ENCODE measurements at places on chromosomes 5 and 9.

DNA sequence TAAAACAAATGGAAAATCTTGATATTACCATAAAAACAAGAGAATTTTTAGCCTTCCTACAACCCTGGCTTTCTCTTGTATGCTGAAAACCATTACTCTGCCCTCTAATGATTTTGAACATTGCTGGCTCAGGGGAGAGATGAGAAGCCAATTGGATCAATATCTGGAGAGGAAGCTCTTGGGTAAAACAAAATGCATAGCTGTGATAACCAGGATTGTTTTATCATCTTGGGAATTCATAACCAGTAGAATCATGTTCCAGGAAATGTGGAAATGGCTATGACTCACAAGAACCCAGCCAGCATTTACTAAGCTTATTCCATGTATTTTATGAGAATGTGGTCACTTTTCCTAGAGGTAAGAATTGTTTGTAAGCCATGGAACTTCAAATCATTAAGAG, 51.1 kb upstream of the CTNND2 start:
- no peak for DNase-seq

GRCh38 chr9:89036383-89036782, 45.1 kb downstream of the S1PR3 start:
- peak; percentile 70 for DNase-seq

- no peak for DNase-seq
These were observed 283.3 kb upstream of the TUT7 start for GRCh38 chr9:86637515-86637914.

- DNase-seq, result no peak
These were observed 292.4 kb downstream of the ZNF608 start for GRCh38 chr5:124454081-124454480.

DNA sequence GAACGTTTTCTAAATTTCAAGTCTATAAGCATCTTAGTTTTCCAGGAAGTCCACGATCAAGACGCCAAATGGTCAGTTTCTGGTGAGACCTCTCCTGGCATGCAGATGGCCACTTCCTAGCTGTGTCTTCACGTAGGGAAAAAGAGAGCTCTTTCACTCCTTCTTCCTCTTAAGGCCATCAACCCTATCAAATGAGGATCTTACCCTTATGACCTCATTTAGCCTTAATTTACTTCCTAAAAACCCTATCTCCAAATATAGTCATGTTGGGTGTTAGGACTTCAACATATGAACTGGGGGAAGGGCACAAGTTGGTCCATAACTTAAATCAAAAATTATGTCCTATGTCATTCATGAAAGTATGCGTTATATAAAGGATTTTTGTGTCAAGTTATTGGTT, 229.5 kb downstream of the ARL15 start:
- DNase-seq, result peak; percentile 94

DNA sequence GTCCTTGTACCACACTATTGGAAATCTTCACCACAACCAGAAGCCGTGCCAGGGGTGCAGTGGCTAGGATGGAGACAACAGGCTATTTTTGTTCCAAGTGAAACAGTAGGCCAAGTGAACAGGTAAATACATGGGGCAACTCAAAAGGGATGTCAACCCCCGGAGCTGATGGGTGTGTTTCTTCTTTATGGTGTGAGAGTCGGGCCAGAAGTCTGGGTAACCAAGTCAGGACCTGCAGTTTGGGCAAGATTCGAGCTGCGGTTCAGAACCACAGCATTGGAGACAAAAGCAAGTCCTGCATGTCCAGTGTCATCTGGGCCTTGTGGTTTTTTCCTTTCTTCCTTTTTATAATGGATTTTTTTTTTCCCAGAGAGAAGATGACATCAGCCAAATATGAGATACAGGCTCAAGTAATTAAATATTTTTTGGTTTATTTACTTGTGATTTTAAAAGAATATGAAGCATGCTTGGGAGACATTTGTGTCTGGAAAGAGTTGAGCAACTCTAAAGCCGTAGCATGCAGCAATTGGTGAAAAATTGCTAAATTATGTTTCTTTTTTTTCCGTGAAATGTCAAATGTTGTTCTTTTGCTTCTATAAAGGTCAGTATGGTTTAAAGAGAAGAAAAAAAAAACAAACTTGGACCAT, 261.6 kb downstream of the ARRDC3 start:
- DNase-seq, result no peak

- DNase-seq, result no peak
These were observed 599.7 kb downstream of the CAAP1 start for GRCh38 chr9:26292943-26293342.

- peak; percentile 90 for DNase-seq
These were observed 27.3 kb upstream of the TRIM14 start for GRCh38 chr9:98146101-98146991.

DNA sequence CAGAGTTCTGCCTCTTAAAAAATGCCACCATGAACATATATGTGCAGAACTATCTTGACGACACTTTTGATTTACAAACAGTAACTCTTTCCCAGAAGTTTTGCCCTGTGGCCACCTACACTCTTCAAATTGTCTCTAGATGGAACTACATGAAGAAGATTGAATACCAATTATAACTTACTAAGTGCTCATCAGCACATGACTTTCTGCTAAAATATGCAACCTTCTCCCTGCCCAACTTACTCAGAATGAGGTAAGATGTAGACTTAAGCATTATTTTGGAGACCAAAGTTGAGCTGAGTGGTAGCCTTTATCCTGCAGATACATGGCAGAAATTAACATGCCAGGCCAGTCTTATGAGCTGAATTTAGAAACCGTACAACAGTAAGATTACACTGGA, 105.4 kb downstream of the SEMA5A start:
- no peak for DNase-seq

DNA sequence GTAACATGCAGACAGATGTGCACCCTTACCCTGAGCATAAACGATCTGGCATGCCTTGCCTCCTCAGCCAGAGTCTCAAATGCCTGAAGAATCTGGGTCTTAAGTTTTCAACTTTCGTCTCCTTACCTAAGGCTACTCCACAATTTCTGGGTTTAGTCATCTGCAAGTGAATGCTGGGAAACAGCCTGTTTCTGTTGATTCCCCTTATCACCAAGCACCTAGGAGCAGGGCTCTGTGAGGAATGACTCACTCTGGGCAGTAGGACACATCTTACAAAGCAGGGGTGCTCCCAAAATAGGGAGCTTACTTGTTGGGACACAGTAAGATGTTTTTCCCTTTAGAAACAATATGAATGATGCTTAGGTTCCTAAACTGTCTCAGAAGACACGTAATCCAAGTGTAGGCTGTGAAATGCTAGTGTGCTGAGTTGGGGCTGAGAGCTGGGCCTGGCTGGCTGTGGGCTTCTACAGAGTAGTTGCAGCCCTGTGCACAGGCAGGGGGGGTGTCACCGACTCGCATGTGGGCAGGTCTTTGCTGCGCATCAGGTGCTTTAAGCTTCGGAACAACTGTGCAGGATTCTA, 58.0 kb downstream of the DAP start:
- no peak for DNase-seq

- DNase-seq, result no peak
These were observed 143.3 kb upstream of the SMARCA2 start for GRCh38 chr9:1871626-1872419.

- DNase-seq, result no peak
These were observed 58.2 kb downstream of the ESM1 start for GRCh38 chr5:54927097-54927746.

DNA sequence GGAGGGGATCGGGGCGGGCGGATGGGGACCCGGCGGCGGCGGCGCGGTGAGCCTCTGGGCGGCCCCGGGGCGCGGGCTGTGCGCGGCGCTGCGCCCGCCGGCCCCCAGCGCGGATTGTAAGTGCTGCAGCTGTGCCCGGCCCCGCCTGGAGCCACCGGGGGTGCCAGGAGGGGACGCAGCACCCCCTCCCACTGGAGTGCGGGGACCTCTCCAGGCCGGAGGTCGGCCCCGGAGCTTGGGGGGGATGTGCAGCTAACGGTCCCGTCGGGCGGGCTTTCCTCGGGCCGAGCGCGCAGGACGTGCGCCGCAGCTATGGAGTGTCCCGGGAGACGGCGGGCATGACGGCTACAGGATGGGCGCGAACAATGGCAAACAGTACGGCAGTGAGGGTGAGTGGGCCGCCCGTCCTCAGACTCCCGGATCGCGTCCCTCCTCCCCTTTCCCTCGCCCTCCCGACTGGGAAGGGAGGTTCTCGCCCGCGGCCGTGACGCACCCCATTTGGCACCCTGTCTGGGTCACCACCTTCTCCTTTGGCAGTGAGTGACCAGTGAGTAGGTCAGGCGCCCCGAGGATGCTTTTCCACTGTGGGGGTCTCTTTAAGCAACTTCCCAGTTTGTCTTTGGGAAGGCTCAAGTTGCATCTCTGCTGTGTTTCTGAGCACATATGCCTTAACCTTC, 483 bp downstream of the FBXL7 start:
- DNase-seq, result no peak

- no peak for DNase-seq
These were observed 2.1 kb upstream of the NIPBL start for GRCh38 chr5:36874465-36874864.

DNA sequence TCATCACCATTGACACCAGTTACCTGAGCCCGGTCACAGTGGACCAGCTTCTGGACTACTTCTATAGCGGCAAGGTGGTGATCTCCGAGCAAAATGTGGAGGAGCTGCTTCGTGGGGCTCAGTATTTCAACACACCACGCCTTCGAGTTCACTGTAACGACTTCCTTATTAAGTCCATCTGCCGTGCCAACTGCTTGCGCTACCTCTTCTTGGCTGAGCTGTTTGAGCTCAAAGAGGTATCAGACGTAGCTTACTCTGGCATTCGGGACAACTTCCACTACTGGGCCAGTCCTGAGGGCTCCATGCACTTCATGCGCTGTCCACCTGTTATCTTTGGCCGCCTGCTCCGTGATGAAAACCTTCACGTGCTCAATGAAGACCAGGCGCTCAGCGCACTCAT, 520 bp downstream of the CCIN start:
- DNase-seq, result peak; percentile 77

DNA sequence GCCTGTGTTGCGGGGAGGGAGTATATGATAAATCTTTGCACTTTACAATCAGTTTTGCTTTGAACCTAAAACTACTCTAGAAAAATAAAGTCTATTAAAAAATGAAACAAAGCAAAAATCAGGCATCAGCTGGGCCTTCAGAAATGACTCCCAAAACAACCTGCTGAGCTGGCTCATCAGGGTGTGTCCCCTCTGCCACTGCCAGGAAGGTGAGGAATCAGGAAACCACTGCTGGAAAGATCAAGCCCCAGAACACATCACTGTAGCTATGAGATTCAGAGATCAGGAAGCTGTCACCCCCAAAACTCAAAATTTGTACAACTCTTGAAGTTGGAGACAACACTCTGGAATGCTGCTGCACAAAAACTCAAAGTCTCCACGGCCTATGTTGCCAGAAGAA, 40.5 kb upstream of the TBCA start:
- no peak for DNase-seq

DNA sequence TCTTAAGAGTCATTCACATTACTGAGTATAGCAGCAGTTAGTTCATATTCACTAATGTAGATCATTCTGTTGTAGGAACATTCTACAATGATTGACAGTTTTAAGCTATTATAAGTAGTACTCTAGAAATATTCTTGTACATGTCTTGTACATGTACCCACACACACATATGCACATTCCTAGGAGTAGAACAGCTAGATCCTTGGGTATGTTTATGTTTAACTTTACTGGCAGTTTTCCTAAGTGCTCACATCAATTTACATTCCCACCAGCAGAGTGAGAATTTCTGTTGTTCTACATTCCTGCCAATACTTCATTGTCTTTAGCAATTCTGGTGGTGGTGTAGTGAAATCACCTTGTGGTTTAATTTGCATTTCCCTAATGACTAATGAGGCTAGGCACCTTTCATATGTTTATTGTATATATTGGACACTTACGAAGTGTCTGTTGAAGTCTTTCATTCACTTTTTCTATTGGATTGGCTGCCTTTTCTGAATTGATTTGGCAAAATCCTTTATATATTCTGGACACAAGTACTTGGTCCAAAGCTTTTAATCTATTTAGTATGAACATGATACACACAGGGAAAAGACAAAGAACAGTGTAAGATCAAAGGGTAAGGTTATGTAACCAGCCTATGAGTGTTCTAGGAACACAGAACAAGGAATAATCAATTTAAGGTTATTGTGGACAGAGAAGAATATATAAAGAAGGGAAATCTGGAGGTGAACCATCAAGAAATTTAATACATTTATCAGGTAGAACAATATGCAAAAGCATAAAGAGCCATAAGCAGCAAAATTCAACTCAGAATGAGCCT, 95.6 kb downstream of the MLLT3 start:
- no peak for DNase-seq

DNA sequence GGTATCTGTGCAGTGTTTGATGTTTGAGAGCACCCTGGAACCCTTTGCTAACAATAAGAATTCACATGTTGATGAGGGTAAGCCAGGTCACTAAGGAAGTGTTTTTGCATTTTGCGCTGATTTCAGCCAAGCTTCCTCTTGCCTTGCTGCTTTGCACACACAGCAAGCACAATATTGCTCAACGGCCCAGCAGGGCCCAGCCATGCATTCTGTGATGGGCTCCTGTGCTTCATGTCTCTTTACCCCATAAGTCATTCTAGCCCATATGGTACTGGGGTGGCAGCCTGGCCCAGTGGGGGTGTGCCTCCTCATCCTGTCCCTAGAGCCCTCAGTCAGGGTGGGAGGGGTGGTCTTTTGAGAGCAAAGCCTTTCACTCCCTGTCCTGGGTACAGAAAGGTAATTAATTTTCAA, 481.3 kb downstream of the GADD45G start:
- peak; percentile 63 for DNase-seq

GRCh38 chr5:173441053-173441628, 112.9 kb upstream of the STC2 start:
- no peak for DNase-seq

DNA sequence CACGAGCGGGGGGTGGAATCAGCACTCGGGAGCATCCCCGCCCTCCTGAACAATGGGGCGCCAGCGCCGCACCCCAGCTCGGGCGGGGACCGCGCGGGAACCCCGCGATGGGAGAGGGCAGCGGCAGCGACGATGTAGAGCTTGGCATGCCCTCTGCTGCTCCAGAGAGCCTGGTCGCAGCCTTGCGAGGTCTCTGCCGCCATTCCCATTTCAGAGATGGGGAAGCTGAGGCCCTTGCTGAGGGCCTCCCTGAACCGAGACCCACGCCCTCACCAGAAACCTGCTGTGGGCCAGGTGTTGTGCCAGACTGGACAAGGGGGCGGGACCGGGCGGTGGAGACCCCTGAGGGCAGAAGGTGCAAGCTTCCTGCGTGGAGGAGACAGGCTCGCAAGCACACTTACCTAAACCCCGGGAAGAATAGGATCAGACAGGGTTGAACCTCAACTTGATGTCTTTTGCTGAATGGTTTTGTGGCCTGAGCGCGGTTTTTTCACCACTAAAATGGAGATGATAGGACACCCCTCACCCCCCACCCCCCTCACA, 647 bp upstream of the MEGF9 start:
- no peak for DNase-seq
